ENCODE measurements at places on chromosomes 7 and 10. TPM values are rescaled to one million over a fixed set of nuclear protein-coding genes. Genes with fewer than 3 reads are reported as not detected.

NAT16 gene
- total RNA-seq, result not detected

TMEM26 gene
- total RNA-seq, result 1.0 TPM

LRRD1 gene
- not detected for total RNA-seq

PCDH15 gene
- not detected for total RNA-seq

CPA1 gene
- total RNA-seq, result not detected

PRXL2A gene
- 14.0 TPM for total RNA-seq

GRCh38 chr10:50406457-50407070 lies 155.2 kb upstream of the ASAH2 start:
- DNase-seq, result no peak

DNA sequence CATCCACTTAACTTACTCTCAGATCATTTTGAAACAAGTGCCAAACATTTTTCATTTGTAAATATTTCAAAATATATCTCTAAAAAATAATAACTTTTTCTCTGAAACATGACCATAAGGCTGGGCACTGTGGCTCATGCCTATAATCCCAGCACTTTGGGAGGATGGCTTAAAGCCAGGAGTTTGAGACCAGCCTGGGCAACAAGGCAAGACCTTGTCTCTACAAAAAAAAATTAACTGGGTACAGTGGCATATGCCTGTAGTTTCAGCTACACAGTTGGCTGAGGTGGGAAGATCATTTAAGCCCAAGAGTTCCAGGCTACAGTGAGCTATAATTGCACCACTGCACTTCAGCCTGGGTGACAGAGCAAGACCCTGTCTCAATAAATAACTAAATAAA lies 36.4 kb downstream of the USP54 start:
- DNase-seq, result no peak

DNA sequence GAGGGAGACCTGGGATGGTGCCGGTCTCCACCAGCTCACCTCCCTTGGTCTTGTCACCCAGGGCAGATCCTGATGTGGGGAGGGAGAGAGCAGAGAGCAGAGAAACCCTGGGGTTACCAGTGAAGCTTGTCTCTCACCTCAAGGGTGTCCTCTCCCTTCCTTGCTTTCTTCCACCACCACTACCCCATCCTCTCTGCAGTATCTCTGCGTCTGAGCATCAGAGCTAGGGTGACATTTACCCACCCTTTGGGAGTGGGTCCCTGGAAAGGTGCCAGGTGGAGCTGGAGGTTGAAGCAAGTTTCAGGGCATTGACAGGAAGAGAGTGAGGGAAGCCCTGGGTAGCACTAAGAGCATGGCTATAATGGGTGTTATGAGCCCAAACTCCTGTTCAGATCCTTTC lies 75.2 kb upstream of the ANLN start:
- DNase-seq, result no peak

DNA sequence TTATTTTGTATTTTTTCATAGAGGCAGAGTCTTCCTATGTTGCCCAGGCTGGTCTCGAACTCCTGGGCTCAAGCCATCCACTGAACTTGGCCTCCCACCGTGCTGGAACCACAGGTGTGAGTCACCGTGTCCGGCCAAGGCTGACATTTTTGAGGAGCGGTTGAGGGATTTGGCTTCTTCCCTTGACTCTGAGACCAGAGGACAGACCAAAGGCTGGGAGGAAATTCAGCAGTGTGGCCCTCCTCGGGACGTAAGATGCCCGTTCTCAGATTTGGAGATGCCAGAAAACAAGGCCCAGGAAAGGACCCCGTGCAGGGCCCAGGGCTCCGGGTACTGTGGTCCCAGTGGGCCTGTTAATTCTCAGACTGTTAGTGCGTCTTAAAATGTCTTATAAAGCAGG lies 146.2 kb downstream of the WDR37 start:
- DNase-seq, result no peak

DNA sequence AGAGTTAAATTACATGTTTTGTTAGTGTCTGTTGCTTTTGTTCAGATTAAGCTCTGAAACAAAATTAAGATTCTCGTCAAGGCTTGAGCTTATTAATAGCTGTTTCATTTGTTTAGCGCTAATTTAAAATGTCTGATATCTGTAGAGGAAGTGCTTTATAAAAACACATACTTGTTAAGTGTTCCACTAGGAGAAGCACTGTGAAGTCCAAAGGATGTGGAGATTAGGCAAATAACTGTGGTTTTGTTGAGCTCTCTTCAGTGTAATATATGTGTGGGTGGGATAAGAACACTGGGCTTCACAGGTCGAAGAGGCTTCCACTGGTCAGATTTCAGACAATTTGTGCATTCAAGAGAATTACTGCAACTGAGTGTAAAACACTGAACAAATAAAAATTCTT lies 242.0 kb downstream of the AUTS2 start:
- no peak for DNase-seq
